Stimulated activated CD8-positive, alpha-beta memory T cell treated with anti-CD3 and anti-CD28 coated beads, Interleukin-7, amount 100 ng/mL, for 1 hour (primary cell): ENCODE measurements at places on chromosomes 7 and 10.

DNA sequence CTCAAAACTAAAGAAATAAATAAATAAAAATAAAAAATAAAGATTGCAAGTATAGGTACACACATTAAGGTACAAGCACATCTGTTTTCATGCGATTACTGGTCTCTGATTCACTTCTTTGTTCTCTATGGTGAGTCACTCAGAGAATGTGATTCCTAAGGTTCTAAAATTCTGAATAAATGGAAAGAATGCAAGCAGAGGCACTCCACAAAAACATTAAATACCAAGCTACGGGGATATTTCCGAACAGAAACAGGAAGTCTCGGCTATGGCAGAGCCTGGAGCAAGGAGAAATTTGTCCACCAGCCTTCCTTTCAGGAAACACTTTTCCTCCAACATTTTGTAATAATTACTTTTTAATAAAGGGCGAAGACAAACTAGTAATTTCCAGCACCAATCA, 1.4 kb downstream of the VOPP1 start:
- DNase-seq: no peak

DNA sequence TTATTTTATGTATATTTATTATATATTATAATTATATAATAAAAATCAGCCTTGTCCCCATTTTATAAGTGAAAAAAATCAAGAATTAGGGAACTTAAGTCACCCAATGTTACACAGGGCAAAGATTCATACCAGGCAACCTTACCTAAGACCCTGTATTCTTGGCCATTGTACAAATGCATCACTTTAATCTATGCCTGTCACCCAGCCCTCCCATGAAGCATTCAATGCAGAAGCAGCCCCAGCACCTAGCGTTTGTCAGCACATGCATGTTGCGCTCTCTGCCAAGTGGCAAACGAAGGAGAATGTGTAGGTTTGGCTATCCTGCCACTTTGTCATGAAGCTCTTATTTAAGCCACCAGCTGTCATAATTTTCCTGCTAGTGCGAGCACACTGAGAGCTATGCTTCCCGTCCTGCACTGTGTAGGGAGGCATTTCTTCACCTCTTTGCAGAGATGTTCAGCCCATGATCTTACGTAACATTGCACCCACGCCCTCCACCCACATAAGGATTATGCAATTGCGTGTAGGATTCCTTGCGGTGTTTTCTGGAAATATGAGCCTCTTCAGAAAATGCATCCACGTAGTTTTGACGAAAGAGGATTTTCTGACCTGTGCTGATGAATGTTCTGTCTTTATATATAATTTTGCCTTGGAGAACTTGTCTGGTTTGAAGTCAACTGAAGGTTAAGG, 7.7 kb upstream of the COBL start:
- DNase-seq: no peak

- DNase-seq: no peak
These were observed 107.3 kb upstream of the STARD3NL start for GRCh38 chr7:38070718-38071117.

GRCh38 chr10:61992059-61992460, 90.6 kb downstream of the ARID5B start:
- no peak for DNase-seq

DNA sequence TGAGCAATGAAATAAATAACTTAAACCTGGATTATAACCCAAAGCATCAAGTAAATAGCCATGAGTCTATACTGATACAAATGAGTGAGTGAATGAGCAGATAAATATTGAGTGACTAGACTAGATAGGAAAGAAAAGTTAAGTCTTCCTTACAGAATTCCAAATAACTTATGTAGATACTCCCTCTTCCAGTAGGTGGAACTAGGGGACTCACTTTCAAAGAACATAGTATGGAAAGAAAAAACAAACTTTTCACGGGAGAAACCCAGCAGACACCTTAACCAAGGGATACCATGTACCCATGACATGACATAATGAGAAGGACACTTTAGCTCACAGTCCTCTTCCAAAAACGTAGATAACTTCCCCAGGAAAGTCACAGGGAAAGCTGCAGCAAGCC, 32.2 kb downstream of the CSGALNACT2 start:
- no peak for DNase-seq

GRCh38 chr10:78079411-78079810, 45.7 kb downstream of the RPS24 start:
- no peak for DNase-seq
